NCI-H1694 (cell line): ENCODE measurements at places on chromosomes 13 and 19.

DNA sequence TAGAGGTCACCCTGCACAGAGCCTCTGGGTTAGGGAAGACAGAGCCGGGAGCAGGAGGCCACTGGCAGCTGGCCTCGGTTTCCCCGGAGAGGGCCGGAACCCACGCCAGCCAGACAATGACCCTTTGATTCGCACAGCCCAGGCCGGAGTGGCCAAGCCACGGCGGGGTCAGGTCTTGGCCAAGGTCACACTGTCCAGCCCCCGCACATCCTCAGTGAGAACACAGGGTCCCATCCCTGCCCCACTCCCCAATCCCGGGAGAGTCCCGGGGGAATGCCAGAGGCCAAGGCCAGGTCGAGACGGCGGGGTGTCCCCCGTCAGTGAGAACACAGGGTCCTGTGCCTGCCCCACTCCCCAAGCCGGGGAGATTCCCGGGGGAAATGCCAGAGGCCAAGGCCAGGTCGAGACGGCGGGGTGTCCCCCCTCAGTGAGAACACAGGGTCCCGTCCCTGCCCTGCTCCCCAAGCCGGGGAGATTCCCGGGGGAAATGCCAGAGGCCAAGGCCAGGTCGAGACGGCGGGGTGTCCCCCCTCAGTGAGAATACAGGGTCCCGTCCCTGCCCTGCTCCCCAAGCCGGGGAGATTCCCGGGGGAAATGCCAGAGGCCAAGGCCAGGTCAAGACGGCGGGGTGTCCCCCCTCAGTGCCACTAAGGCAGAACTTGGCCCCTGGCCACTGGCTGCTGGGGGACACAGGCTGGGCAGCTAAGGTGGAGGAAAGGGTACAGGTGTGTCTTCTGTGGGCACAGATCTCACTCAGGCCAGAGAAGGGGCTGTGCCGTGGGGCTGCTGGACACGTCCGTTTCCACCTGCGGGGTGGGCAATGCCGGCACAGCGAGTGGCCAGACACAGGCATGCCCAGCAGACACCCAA, 1.7 kb upstream of the FSTL3 start:
- DNase-seq: no peak

DNA sequence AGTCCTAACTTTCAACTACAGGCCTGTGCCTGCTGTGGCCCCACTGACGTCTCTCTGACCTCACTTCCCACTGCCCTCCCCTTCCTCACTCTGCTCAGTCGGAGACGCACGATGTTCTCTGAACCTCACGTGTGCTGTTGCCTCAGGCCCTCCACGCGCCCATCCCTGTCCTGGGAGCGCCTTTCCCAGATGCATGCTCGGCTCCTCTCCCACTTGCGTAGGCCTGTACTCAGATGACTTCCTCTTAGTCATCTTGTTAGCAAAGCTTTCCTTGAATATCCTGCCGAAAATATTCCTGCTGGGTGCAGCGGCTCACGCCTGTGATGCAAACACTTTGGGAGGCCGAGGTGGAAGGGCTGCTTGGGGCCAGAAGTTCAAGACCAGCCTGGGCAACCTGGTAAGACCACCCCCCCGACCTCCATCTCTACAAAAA, 9.3 kb upstream of the SYT5 start:
- no peak for DNase-seq

DNA sequence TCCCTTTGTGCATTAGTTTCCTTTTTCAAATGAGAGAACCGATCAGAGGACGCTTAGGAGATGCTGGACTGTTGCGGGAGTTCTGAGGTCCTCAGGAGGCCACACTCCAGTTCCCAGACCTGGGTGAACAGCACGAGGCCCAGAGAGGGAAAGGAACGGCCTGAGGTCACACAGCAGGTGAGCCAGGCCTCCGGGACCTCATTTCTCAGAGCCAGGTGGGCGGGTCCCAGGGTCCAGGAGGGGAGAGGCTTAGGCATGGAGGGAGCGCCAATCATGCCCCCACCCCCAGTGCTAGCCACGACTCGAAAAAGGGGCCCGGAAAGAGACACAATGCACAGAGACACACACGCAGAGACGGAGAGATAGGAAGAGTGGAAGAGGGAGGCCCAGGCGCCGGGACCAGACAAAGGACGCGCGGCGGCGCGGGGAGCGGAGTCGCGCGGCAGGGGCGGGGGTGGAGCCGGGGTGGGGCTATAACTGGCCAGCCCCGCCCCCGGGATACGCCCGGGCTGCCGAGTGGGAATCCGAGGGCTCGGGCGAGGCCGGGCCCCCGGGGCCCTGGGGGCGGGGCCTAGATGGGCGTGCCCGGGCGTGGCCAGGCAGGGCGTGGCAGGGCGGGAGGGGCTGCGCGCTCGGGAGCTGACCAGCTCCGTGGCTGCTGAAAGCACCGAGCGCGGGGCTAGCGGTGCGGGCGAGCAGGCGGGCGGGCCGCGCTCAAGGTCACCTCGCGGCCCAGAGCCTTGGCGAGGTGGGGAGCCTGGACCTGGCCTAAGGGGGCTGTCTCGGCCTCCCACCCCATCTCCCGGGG, 1.6 kb downstream of the ELAVL3 start:
- DNase-seq: no peak

- no peak for DNase-seq
Observed at GRCh38 chr13:111252446-111253364, 67.7 kb upstream of the TEX29 start.

DNA sequence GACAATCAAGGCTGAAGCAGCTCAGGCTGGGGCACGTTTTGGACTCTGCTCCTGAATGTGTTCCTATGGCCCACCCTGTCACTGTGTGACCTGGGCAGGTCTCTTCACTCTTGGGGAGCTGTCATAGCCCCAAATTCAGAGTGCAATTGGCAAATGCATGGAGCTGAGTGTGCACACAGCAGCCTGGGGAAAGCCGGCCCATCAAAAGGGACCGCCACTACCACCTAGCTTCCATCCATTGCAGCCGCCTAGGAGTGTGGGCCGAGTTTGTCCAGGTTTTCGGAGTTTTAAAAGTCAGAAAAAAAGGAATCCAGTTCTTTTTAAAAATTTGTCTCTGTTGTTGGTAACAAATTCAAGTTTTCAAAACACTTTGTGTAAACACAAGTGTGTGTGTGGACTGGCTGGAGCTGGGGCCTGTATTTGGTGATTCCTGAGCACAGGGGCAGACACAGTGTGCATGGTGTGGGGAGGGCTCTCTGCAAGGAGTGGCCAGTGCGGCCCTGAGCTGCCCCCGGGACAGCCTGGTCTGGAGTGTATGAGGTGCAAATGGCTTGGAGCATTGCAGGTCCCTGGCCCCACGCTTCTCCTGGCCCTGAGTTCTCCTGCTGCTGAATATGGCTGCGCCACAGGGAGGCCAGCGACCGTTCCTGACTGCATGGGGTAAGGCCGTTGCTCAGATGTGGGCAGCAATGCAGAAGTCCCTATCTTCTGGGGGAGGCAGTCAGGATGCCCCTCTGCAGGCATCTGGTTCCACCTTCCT, 13.2 kb upstream of the ZNF536 start:
- no peak for DNase-seq

DNA sequence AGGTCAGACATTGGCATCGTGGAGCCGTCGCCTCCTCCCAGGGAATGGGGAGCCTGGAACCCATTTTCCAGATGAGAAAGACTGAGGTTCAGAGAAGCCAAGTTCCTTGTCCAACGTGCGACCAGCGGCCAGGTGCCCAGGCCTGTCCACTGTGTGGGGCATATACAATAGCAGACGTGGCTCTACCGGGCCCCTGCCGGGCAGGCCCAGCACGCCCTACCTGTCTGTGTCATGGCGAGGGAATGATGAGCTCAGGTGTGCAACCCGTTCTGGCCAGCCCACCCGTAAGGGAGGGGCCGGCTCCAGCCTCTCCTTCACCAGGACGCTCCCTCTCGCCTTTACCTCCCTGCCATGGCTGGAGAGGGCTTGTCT, 837 bp downstream of the GNA15 start:
- DNase-seq: no peak

- no peak for DNase-seq
Observed at GRCh38 chr13:41995946-41996345, 35.0 kb upstream of the VWA8 start.

- no peak for DNase-seq
Observed at GRCh38 chr19:19169236-19170052, 619 bp downstream of the MEF2B start.

DNA sequence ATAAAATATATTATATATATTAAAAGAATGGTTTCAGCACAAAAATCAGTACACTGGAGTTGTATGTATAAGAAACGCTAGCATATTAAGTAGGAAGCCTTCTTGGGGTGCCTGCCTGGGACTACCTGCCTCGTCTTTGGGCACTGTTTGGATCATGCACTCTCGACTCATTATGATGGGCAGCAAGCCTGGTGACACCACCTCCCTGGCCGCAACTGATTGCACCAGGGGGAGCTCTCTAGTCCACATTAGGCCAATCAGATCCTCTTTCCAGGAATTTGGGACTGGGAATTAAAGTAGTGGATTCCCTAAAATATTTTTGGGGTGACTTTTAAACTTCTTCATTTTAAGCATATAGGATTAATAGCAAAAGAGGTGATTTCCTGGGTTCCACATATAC, 56.0 kb upstream of the RGCC start:
- DNase-seq: no peak

- no peak for DNase-seq
Observed at GRCh38 chr13:39254601-39255000, 216.3 kb downstream of the NHLRC3 start.

- DNase-seq: no peak
Observed at GRCh38 chr13:41467425-41467945, 10.1 kb downstream of the RGCC start.

DNA sequence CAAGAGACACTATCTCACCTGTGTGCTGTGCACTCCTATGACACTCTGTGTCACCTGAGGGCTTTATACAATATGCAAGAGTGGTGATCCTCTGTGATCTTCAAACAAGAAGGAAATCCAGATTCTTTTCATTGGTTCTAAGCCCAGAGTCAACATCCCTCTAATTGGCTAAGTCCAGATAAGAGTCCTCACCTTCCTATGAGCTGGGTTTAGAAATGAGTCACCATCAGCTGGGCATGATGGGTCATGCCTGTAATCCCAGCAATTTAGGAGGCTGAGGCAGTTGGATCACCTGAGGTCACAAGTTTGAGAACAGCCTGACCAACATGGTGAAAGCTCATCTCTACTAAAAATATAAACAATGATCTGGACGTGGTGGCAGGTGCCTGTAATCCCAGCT, 144.4 kb downstream of the ZNF675 start:
- DNase-seq: no peak

DNA sequence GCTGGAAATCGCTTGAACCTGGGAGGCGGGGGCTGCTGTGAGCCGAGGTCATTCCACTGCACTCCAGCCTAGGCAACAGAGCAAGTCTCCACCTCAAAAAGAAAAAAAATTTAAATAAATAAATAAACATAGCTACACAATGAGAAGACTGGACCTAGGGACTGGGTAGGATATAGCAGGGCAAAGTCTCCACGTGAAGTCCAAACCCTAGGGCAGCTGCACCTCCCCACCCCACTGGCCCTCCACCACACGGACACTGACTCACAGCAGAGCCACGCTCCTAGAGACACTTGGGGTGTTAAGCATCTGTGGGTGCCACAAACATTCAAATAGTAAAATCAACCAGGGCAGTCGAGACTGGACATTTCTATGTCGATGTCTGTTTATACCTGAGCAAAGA, 7.1 kb downstream of the LATS2 start:
- no peak for DNase-seq

DNA sequence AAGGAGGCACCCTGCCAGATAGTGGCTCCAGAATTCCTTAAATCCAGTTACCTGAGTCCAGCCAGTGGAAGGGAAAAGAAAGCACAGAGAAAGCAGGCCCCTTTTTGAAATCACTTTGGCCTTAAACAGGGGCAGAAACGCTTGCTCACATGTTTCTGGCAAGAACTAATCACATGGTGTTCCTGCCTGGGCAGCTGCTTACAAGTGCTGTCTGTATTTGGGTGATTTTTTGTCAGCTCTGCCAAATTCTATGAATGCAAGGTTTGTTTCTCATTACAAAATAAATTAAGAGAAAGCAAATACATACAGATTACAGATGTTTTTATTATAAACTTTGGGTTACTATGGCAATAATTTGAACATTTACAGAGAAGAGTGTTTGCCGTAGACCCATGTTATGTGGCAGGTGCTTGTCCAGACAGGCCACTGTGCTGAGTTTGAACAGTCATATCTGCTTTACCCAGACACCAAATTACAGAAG, 1237.8 kb downstream of the SLITRK5 start:
- no peak for DNase-seq

- no peak for DNase-seq
Observed at GRCh38 chr13:98332222-98332621, 155.2 kb upstream of the RNF113B start.

- no peak for DNase-seq
Observed at GRCh38 chr13:75426421-75426820, 55.5 kb downstream of the TBC1D4 start.

DNA sequence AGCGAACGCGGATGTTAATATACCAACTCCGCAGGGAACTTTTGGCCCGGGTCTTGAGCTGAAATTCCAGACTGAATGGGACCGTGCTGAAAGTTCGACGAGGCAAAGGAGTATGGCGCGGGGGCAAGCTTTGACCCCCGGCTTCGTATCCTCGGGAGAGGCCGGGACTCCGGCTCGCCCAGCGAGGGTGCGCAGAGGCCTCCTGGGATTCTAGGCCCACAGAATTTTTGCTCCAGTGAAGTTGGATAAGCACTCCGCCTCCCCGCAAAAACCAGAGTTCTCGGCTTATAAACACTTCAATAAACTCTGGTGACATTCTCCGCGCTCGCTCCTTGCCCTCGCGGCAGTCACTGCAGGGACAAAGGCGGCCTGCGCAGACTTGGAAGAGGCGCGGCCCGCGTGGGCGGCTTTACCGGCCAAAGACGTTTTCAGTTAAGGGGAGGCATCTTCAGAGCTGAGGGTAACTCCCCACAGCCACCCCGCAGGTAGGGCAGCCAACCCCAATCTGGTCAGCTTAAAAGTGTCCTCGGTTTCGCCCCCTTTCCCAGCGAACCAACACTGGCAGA, 112.6 kb downstream of the KCNRG start:
- no peak for DNase-seq

DNA sequence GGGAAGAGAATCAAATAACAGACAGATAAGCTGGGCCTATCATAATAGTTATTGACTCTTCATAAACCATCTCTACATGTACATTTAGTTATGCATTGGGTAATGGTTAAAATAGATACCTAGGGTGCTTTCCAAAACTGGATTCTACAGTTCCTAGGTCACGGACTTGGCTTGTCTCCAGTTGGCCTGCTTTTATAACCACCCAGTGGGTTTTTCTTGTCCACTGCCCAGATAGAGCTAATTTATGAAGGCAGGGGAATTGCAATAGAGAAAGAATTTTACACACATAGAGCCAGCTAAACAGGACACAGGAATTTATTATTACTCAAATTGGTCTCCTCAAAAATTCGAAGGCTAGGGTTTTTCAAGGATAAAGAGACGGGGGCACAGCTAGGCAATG, 97.3 kb downstream of the FAM216B start:
- no peak for DNase-seq

- DNase-seq: no peak
Observed at GRCh38 chr13:57635541-57636085, 4.1 kb downstream of the PCDH17 start.

GRCh38 chr13:102038787-102039186, 363.1 kb downstream of the FGF14 start:
- DNase-seq: no peak

GRCh38 chr19:13808856-13809255, 13.6 kb downstream of the ZSWIM4 start:
- no peak for DNase-seq

GRCh38 chr13:101846249-101846648, 393.8 kb downstream of the ITGBL1 start:
- no peak for DNase-seq
